Stimulated activated CD4-positive, alpha-beta T cell treated with anti-CD3 and anti-CD28 coated beads, Interleukin-4, amount 100 ng/mL, for 1 hour (primary cell): ENCODE measurements at places on chromosomes 13 and 19.
A peak's percentile ranks its signal among the peaks of the same experiment; 100 is the strongest.

DNA sequence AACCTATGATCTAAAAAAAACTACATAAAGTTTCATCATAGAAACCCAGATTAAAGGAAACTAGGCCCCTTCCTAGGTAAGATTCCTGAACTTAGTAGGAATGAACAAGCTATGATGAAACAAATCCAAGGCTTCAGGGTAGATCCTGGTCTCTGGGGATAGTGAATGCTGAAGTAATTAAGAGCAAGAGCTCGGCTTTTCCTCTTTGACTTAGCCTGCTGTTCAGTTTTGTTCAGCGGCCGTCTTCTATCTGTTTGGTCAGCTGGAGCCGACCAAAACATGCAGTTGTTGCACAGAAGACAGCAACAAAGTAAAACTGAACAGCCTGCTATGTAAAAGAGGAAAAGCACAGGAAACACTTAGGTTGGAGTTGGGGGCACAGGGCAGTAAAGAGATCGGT lies 44.1 kb upstream of the RFXAP start:
- DNase-seq, result no peak

DNA sequence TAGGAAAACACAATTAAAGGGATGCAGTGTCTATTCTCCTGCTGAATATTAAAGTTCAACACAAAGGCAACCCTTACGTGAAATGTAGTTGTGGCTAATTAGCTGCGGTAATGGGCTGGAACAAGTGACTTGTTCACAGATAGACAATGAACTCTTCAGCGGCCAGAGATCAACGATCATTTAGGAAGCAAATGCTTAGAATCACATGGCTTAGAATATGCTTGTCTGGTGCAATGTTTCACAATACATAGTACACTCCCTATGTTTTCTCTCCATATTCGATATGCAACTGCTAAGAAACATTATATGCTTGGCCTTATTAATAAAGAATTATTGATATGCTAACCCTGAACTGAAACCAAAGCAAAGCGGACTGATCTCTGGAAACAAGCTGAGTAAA lies 25.7 kb upstream of the MTUS2 start:
- DNase-seq, result no peak

DNA sequence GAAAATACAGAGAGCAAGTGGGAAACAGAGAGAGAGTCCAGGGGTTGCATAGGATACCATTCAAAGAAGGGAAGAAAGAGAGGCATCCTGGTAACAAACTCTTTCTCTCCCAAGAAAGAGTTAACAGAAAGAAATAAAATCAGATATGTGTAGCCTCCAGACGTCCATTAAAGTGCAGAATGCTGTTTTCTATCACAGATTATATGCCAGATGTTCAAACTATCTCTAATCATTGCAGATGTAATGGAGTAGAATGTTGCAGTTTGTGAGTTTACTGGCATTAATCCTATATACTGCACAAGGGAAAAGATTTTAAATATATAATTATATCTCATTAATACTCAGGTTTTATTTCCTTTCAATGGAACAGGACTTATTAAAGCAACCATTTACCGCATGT lies 369.4 kb downstream of the ZNF536 start:
- DNase-seq, result no peak

- no peak for DNase-seq
Measured at GRCh38 chr13:31639443-31640163, 99.7 kb upstream of the RXFP2 start.

- DNase-seq, result no peak
Measured at GRCh38 chr13:30799356-30799824, 64.0 kb downstream of the ALOX5AP start.

DNA sequence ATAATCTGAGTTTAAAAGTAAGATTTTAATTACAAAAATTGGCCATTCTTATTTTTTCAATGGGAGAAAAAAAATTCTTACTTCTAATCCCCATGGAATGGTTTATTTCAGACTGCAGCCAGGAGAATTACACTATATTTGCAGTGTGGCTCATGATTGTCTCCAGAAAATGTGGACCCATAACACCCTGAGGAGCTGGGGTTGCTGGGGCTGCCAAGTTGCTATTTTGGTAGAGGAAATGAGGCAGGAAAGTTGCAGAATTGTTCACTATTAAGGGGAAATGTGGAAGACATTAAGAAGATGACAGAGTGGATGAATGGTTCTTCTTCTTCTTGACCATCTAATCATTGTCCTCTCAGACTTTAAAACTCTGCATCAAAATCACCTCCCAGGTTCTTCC lies 4.6 kb upstream of the SCEL start:
- no peak for DNase-seq

GRCh38 chr19:35436477-35437405 lies 11.3 kb upstream of the FFAR2 start:
- no peak for DNase-seq

DNA sequence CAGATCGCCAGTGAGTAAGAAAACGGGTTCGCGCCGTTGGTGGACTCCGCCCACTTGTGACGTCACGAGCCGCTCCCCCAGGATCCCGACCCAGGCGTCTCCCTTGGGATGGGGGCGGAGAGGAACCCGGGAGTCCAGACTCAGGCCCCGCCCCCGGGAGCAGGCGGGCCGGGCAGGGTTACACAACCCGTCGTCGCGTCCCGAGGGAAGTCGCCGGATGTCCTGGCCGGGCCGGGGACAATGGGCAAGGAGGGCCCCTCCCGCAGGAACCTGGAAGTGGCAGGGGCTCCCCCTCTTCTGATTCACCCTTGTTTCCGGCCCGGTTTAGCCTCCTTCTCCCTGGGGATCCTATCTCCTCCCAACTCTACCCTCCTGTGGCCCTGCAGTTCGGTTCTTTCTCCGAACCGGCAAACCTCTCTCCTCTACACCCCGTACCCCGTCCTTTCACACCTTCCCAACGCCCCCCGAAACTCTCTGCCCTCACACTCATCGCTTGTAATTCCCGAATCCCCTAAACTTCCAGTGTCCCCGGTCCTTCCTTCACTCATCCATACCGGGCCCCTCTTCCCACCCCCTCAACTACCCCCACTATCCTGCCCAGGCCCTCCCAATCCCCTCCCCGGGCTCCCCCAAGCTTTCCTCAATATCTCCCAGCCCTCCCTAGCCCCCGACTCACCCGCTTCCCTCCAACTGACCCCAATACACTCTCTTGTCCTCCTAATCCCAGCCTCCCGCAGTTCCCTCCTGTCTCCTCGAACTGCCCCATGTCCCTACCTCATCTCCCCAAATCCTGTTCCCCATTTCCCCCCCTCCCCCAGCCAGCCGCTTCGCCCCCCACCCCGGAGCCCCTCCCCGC lies 20.0 kb upstream of the ERCC1 start:
- peak; percentile 45 for DNase-seq

- no peak for DNase-seq
Measured at GRCh38 chr19:11556634-11557420, 2.2 kb downstream of the ELOF1 start.

DNA sequence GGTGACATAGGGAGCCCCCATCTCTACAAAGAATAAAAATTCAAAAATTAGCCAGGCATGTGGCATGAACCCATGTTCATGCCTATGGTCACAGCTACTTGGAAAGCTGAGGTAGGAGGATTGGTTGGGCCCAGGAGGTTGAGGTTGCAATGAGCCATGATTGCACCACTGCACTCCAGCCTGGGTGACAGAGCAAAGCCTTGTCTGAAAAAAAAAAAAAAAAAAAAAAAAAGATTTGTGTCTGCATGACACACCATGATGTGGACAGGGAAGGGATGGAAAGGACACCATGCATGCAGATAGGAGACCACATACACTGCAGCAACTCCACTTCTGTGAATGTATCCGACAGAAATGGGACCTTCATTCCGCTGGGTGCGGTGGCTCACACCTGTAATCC lies 34.0 kb upstream of the HOMER3 start:
- DNase-seq, result no peak

- no peak for DNase-seq
Measured at GRCh38 chr13:51479199-51479523, 26.3 kb upstream of the INTS6 start.

DNA sequence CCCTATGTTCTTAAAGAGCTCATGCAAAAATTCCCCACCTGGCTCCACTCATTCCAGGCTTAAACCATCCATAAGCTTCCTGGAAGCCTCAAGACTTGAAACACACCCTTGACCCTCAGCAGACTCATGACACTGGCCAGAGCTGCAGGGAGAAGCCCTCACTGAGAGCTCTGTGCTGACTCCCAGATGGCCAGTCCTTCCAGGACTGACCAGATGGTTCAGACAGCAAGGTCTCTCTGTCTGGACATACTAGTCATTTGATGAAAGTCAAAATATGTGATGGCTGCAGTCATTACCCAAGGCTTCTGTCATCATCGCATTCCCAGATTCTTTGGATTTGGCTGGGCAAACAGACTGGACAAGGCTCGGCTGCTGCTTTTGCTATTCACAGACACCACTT lies 397.4 kb downstream of the FOXO1 start:
- no peak for DNase-seq

- DNase-seq, result no peak
Measured at GRCh38 chr13:61258185-61258584, 157.5 kb downstream of the PCDH20 start.

DNA sequence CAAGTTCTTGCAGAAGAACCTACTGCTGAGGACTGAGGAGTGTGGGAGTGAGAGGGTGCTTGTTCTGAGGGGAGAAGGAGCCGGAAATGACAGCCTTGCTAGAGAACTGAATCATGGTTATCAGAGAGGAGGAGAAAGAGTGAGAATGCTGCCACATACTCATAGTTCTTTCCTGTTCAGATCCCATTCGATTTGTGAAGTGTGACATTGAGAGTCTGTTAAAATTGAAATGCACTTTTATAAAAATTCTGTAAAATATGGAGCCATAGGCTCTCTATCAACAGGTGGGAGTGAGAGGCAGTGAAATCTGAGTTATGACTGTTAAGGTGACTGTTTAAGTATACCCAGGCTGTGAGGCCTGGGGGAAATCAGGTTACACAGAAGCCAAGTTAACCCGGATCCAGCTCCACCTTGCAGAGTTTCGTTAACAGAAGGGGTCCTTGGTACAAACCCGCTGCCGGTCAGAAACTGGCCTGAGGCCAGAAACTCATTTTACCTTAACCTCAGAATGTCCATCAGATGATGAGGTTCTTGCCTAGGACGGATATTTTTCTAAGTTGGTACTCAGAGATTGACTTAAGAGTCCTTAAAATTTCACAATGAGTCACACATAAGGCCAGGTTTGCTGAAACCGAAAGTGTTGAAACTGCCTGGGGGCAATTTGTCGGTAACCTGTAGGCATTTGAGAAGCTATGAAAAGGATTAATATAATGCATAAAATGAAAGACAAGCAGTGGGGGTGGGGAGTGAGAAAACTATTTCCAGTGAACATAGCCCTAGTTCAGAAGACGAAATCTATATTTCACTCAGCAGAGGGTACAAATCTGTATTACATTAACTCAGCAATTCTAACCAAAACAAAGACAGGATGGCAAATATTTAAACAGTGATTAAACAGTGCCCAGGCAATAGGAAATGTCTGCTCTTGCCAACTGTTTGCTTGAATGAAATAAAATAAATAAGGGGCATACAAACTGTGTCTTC lies 350.5 kb downstream of the KCNRG start:
- peak; percentile 29 for DNase-seq

GRCh38 chr13:39597838-39598237 lies 5.2 kb downstream of the LHFPL6 start:
- no peak for DNase-seq

- DNase-seq, result no peak
Measured at GRCh38 chr13:101785858-101786257, 333.4 kb downstream of the ITGBL1 start.

GRCh38 chr13:30113983-30114570 lies 193.3 kb downstream of the KATNAL1 start:
- no peak for DNase-seq

GRCh38 chr19:46732966-46733689 lies 12.7 kb upstream of the FKRP start:
- no peak for DNase-seq

- peak; percentile 51 for DNase-seq
Measured at GRCh38 chr19:51552996-51553725, 17.9 kb upstream of the ZNF175 start.

DNA sequence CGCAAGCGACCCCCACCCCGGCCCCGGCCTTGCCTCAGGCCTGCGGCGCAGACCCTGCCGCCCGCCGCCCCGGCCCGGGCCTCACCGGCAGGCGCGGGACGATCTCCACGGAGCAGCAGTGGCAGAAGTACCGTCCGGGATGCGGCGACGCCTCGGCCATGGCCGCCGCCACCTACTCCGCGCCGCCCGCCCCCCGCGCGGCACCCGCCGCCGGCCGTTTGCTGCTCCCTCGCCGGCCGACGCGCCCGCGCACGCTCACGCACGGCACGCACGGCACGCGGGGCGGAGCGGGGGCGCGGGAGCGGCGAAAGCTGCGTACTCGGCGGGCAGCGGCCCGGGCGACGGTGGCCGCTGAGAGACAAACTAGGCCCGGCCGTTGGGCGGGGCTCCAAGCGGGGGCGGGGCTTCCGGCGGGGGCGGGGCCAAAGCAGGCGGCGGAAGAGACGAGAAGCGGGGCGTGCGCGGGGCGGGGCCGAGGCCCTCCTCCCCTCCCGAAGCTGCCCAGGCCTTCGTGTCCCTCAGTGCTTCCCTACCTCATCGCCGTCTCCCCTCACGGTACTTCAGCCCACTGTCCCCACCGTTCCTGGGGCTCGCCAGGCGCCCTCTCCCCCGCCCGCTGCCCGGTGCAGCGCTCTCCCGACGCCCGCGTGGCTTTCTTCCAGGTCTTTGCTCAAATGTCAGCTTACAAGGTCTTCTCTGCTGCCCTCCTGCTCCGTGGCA lies at the start of gene RNF126:
Gene RNF126, minus strand, starts transcription at position 253 of the 720 bp plus-strand sequence. Its CDS starts 93 bp downstream, at position 160.
- DNase-seq, result peak; percentile 94

DNA sequence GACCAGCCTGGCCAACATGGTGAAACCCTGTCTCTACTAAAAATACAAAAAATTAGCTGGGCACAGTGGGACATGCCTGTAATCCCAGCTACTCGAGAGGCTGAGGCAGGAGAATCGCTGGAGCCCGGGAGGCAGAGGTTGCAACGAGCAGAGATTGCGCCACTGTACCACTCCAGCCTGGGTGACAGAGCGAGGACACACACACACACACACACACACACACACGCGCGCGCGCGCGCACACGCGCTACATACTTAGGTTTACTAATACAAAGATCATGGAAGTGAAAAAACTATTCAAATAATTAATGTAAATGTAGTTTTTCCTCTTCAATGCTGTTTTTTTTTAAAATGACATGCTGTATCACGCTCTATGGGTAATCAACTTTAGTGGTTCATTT lies 58.5 kb upstream of the ZDHHC20 start:
- no peak for DNase-seq

- no peak for DNase-seq
Measured at GRCh38 chr19:22622020-22622419, 12.1 kb upstream of the ZNF492 start.

GRCh38 chr13:101942038-101942437 lies 459.8 kb downstream of the FGF14 start:
- no peak for DNase-seq

GRCh38 chr13:35557475-35557874 lies 81.0 kb upstream of the MAB21L1 start:
- no peak for DNase-seq
